ENCODE measurements at places on chromosomes 7 and 10.

GRCh38 chr10:34641147-34641912, 173.8 kb downstream of the PARD3 start:
- DNase-seq: no peak

- DNase-seq: peak; percentile 87
Measured at GRCh38 chr10:57692255-57692980, 575.3 kb downstream of the IPMK start.

DNA sequence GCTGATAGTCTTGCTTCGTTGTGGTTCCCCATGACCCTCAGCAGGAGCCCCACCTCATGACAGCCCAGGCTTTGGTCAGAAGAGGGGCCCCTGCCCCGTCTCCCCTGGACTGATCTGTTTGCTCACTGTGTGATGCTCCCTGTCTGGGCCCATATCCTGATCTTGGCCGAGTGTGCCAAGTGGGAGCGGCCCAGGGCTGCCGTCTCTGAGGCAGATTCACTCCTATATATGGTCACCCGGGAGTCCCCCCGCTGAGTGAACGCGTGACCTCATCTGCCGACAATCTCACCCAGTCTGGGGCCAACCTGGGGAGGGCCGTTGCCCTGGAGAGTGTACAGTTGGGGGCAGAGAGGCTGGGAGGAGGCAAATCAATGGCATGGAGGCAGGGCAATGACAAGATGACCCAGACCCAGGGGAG, 34.5 kb downstream of the PPIF start:
- peak; percentile 92 for DNase-seq

DNA sequence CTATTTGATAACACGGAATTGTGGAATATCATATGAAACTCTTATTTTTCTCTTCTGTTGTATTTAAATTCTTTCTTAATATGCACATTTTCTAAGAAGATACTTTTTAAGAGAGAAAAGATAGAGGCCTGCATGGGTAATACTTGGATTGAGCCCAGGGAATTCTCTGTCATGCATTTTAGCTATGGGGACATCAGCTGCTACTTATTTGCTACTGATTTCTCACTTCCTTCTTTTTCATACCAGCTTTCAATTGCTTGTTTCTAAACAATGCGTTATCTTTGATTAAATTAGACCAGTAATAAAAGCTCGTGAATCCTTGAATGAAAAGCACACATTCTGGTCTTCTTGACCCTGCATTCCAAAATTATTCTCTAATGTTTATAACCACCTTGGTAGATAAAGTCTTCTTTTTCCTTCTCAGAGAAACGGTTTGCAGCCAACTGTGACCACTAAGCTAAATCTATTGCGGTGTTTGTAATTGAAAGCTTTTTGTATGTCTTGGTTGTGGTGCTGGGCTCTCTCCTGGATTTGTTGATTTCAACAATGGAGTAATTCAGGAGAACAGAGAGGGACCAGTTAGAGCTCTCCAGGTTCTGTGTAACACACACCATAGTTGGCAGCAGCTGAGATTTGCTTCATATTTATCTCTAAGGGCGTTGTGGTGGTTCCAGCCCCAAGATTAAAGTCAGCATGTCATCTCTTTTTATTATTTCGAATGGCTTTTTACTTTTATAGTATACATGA, 139.3 kb downstream of the PPP1R9A start:
- DNase-seq: no peak

GRCh38 chr10:91555455-91555854, 77.4 kb downstream of the PPP1R3C start:
- no peak for DNase-seq

DNA sequence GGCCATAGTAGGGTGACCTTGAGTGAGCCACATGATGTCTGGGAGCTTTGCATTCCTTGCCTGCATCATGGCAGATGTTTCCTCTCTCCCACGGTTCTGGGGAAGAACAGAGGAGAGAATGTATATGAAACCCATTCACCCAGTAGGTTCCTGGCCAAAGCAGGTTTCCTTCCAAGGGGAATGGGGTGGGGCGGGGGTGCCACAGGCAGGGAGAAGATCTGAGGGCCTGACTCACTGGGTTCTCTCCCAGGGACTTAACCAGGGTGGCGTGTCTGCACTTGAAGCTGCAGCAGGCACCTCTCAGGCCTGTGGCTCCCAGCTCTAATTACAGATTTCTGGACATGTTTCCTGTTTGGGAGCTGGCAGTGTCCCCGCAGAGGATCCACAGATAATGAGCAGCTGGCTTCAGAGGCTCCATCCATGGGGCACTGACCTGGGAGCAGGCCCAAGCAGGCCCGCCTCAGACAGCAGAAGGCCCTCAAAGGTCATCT, 50.2 kb upstream of the ZMIZ1 start:
- peak; percentile 56 for DNase-seq

DNA sequence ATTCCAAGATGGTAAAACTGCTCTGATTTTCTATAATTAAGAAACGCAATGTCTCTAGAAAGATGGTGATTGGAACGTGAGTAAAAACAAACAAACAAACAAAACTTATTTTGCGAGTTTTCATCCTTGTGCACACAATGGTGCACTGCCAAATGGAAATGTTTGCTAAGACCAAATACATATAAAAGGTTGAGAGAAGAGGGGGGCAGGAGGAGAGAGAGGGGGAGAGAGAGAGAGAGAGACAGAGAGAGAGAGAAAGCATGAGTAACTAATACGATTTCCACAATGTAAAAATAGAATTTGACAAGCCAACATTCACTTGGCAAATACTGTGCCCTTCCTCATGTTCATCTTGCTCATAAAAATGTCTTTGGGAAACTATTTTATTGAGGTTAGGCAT, 375.4 kb downstream of the CNTNAP2 start:
- DNase-seq: no peak

DNA sequence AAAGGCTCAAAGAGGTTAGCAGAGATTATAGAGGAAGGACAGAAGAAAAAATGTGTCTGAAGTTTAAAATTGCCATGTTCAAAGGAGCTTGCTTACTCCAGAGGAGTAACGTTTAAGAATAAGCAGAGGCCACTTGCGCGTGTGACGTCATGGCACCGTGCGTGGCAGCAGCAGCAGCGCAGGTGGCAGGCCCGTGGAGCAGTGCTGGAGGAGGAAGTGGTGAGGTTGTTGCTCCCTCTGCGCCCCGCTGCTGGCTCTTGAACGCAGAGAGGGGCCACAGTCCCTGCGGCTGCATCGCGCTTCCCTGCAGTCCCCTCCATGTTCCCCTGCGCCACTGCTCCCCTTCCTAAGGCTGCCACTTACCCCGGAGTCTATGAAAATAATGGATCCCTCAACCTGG, 37.5 kb downstream of the GDI2 start:
- no peak for DNase-seq

GRCh38 chr7:135708041-135708440, 19.9 kb downstream of the SLC13A4 start:
- DNase-seq: no peak

- DNase-seq: no peak
Measured at GRCh38 chr10:51066231-51066630, 8.1 kb upstream of the PRKG1 start.

- peak; percentile 99 for DNase-seq
Measured at GRCh38 chr7:131188367-131189339, 139.0 kb upstream of the MKLN1 start.

GRCh38 chr10:2731940-2732339, 335.4 kb upstream of the PFKP start:
- DNase-seq: no peak

DNA sequence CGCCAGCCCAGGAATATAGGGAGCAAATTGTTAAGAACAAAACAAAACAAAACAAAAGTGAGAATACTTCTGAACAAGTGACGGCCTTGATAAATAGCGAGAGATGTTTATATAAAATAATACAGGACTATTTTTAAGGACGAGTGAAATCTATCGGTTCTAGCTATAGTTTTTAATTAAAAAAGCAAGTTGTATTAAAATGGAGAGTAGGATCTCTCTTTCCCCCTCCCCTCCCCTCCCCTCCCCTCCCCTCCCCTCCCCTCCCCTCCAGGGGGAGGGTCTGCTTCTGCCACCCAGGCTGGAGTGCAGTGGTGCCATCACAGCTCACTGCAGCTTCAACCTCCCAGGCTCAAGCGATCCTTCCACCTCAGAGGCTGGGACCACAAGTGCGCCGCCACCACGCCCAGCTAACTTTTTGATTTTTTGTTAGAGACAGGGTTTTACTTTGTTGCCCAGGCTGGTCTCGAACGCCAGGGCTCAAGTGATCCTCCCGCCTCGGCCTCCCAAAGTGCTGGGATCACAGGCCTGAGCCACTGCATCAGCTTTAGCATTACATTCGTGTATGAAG, 440 bp upstream of the TCAF1 start:
- no peak for DNase-seq

GRCh38 chr7:29494350-29494749, 69.3 kb upstream of the PRR15 start:
- DNase-seq: no peak

DNA sequence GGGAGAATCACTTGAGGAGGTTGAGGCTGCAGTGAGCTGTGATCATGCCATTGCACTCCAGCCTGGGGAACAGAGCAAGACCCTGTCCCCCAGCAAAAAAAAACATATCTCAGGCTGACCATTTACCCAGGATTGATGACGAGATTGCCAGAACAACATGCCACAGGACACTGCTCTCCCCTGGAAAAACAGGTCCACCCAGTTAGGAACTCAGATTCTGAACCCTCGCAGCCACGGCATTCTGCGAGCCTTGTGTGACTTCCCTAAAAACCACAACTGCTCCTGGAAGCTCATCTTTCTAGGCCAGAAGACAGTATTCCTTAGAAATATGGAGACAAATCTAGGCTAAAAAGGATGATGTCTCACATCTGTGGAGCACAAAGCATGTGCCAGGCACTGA, 42.1 kb upstream of the SH2B2 start:
- DNase-seq: no peak

- DNase-seq: peak; percentile 80
Measured at GRCh38 chr10:34889004-34889869, 74.1 kb upstream of the PARD3 start.

GRCh38 chr10:107553470-107553869, 389.0 kb upstream of the SORCS1 start:
- peak; percentile 46 for DNase-seq

GRCh38 chr10:43037440-43037839, 39.4 kb upstream of the RET start:
- DNase-seq: no peak

DNA sequence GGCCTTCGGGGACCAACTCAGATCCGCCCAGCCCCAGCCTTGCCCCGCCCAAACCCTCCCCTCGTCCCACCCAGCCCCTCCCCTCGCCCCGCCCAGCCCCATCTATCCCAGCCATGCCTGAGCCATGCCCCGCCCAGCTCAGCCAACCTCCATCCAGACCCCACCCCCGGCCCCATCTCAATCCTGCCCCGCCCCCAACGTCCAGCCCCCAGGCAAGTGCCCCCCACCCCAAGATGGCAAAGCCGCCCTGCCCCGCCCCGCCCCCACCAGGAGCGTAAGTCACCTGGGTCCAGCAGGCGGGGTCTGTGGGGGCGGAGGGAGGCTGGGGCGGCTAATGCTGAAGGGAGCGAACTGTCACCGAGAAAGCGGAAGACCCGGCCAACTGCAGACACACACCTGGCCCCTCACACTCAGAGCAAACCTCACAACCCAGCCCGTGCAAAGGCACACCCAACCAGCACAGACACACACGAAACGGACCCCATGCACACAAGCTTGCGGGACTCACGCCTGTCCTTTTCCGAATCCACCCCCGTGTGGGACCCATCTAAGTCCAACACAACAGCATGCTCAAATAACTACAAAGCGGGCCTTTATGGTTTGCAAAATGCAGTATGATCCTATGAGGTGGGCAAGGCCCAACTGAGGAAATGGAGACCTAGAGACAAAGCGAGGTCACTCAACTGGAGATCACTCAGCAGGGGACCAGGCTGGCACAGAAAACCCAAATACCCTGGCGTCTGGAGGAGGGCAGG, 11.5 kb upstream of the OGA start:
- no peak for DNase-seq

DNA sequence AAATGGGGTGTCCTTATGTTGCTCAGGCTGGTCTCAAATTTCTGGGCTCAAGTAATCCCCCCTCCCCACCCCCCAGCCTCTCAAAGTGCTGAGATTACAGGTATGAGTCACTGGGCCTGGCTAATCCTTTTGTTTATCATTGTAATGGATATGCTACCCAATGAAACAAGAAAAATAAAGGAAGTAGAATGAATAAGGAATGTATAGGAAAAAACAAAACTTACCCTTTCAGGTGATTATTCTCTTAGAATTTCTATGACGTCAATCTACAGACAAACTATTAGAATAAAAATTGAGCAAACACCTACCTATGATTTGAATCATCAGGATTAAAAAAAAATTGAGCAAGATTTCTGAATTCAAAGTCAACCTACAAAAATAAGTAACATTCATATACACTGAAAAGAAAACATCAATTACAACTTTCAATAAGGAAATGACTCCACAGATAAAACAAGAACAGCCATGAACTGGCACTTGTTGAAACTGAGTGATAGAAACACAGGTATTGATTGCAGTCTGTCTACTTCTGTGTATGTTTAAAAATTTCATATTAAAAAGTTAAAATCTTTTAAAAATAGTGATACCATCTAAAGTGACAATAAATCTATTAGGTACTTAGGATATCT, 12.2 kb downstream of the ADAM12 start:
- DNase-seq: peak; percentile 78

DNA sequence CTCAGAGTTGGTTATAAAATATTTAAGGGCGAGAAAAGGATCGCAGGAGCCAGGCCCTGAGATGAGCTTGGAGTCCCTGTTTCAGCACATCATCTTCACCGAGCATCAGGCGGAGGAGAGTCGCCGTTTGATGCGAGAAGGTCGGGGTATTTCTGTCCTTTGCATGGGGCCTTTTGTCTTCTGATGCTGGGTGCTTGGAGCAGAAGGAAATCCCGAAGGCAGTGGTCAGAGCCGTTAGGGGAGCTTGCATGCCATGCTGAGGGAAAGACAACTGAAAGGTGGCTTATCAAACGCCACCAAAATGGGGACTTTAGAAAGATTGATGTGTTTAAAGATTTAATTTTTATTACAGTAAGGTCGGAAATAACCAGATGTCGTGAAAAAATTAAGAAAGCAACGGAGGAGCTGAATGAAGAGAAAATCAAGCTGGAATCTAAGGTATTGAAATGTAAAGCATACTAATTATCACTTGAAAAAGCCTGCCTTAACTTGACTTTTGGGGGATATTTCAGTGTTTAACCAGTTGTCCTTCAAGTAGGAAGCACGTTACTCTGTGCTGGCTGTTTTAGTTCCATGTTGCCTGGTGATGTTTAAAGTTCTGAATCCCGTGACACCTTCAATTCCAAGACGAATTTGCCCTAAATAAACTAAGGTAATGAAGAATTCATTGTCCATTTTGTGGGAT, 845 bp downstream of the CCDC172 start:
- no peak for DNase-seq

DNA sequence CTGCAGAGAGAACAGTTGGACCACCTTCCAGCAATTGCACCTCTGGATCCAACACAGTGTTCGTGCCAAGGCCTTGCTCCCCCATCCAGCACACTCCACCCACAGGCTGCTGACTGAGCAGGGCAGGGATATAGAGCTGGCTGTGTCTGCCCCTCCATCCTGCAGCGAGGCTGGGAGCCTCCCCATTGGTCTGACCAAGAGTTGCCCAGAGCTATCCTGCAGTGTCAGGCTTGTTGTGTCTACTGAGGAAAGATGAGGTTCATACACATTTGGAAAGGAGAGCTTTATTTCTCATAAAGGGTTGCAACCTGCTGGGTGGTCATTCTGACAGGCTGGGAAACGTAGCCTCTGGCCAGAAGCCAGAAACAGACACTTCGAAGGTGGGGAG, 27.1 kb downstream of the PRF1 start:
- peak; percentile 30 for DNase-seq

GRCh38 chr7:69717221-69717620, 118.9 kb downstream of the AUTS2 start:
- no peak for DNase-seq

GRCh38 chr10:43227911-43228782, 38.7 kb downstream of the RASGEF1A start:
- DNase-seq: no peak
